ENCODE measurements at places on chromosomes 6 and 20.

DNA sequence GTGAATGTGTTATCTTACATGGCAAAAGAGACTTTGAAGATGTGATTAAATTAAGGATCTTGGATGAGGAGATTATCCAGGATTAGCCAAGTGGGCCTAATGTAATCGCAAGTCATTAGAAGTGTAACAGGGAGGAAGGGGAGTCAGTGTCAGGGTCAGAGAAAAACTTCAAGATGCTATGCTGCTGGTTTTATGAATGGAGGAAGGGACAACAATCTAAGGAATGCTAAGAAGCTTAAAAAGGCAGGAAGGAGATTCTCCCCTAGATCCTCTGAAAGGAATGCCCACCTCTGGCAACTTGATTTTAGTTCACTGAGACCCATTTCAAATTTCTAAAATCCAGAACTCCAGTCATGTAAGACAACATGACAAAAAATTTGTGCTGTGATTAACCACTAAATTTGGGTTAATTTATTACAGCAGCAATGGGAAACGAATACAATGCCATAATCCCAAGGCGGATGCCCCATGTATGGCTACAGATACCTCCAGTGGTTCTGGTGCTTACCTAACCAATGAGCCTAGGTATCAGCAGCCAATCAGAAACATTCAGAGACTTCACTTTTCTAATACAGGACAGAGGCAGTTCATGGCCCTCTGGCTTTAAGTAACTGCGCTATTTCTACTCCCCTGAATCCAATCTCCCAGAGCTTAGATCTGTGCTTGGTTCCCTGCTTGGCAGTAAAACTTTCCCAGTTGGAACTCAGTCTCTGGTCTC lies 3.6 kb upstream of the TAAR8 start:
- DNase-seq = no peak

GRCh38 chr6:137146206-137146605 lies 27.2 kb downstream of the IL22RA2 start:
- no peak for DNase-seq

DNA sequence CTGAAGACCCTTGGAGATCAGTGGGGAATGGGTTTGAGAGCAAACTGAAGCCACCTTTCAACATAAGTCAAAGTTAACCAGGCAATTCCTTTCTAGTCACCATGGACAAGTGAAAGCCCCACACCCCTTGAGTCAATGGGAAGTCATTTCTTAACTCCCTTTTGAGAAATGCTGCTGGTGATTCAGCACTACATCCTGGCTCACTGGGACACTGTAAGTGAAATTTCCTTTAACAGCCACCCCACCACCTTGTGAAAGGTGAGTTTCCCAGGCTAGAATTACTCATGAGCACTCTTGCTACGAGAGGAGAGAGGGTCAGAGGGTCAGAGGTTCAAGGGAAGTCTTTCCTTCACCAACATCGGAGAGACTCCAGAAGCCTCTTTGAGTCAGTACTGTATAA lies 93.3 kb upstream of the MARCKS start:
- DNase-seq = no peak

DNA sequence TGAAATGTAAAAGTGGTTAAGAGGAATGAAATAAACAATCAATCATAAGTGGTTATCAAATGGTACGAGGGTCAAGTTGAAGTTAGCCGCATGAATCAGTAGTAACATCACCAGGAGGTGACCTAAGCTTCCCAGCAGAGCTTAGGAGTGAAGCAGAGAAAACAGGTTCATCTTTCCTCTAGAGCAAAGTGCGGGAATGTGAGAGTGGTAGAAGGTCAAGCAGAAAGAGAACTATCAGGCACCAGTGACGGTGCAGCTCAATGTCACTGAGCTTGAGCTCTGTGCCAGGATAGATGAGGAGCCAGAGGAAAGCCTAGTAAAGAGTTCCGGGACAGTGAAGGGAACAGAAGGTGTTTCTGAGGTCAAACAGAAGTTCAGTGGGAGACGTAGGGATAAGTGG lies 20.8 kb upstream of the TNFAIP3 start:
- no peak for DNase-seq

DNA sequence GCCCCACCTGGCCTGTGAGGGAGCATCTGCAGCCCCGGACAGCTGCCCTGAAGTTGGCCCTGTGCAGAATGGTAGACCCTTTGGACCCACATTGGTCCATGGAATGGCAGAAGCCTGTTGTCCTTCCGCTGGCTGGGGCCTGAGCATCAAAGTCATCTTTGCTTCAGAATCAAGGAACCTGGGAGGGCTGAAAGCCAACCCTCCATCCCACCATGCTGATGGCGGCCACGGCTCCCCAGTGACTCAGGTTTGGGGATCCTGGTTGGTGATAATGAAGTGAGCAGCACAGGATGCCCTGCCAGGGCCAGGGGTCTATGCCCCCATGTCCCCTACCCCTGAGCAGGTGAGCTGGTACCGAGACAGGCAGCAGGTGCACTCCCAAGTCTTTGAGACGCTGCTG lies 52.8 kb downstream of the YTHDF1 start:
- DNase-seq = no peak

DNA sequence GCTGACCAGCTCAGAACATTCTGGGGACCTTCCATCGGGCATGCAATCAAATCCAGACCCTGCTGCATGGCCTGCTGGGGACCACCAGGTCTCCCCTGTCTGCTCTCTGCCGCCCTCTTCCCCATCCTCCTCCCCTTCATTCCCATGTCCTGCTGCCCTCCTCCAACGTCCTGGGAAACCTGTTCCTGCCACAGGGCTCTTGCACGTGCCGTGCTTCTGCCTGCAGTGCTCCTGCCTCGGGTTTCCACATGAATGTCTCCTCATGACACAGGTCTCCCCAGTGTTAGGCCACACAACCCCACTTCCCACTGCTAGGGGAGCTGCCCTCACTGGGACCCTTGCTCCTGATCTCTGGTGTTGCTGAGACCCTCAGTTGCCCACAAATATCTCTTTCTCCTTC lies 37.2 kb downstream of the SULF2 start:
- DNase-seq = no peak

DNA sequence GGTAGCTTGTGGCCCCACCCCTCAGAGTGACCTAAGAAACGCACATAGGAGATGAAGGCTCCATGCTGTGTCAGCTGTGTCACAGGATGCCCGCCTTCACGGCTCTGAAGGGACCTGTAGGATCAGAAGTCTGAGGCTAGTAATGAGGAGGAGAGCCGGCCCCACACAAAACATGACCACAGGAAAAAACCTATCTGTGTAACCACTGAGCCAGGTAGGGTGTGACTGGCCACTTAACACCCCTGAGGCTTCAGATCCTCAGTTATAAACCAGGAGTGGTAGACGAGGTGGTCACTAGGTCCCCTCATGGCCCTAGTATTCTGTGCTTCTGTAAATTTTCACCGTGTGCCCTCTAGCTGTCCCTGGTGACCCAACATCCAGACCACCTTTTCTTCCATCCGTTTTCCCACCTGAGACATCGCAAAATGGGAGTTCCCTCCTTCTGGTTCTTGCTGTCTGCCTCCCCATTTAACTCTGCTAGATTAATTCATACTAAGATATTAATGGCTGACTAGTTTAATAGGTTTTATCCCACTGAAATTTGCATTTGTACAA lies 52.8 kb downstream of the TBC1D7 start:
- DNase-seq = no peak

- DNase-seq = no peak
Observed at GRCh38 chr20:56865055-56865454, 235.9 kb downstream of the TFAP2C start.

GRCh38 chr6:100796049-100796823 lies 84.9 kb downstream of the ASCC3 start:
- no peak for DNase-seq

DNA sequence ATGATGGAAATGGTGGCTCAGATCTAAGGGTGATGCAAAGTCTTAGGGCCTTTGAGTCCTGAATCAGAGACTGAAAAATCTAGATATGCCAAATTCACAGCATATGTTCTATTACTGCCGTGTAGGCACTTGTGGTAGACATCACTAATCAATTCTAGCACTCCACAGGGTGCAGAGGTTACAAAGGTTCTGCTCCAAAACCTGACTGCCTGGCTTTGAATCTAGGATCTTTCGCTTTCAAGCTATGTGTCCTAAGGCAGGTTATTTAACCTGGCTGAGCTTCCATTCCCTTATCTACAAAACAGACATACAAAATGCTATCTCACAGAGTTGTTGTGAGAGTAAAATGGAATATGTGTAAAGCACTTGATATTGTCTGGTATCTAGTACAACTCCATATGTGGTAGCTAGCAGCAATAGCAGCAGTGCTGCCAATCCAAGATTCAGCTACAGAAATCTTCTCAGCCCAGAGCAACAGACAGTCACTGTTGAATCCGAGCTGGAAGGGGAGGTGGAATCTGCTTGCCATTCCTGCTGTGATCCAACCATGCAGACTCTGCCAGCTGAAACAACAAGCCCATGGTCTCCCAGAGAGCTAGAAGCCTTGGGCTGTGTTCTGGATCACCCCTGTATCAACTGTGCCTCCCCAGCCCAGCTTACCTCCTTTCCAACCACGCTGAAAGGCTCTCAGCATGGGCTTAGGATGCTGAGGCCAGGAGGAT lies 206.9 kb downstream of the TFAP2C start:
- no peak for DNase-seq

- DNase-seq = no peak
Observed at GRCh38 chr6:169026175-169026574, 227.5 kb downstream of the THBS2 start.
